Mucosa of gallbladder (tissue), 1 donor: ENCODE measurements at places on chromosomes 3 and 15. TPM values are rescaled to one million over a fixed set of nuclear protein-coding genes. Genes with fewer than 3 reads are reported as not detected.

DNA sequence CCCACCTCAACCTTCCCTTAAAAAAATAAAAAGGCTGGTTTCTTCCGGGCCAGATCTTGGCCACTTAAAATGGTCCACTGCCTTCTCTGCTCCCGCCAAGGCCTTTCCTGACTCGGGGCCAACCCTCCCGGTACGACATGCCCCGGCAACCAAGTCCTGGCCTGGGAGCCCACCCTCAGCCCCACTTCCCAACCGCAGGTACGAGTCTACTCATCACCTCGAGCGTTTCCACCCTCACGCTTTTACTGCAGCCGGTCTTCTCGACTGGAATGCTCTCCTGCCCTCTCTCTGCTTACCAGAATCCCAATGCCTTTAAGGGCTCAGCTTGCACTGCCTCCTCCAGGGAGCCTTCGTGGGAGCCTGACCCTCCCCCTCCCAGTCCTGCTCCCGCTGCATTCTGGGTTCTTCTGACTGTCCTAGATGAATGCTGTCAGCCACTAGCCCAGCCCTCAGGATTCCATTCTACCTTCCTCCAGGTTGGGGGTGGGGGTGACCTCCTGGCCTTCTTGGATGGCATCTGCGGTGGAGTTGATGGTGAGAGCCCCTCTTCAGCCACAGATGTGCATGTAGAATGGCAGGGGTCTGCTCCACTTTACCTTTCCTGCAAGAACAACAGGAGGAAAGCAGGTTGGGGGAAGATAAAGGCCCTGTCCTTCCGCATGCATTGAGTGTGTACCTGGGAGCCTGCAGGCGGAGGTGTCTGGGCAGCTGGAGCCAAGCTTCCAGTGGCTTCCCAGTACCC is 1.1 kb upstream of the CSRNP1 start:
- DNase-seq: no peak

DNA sequence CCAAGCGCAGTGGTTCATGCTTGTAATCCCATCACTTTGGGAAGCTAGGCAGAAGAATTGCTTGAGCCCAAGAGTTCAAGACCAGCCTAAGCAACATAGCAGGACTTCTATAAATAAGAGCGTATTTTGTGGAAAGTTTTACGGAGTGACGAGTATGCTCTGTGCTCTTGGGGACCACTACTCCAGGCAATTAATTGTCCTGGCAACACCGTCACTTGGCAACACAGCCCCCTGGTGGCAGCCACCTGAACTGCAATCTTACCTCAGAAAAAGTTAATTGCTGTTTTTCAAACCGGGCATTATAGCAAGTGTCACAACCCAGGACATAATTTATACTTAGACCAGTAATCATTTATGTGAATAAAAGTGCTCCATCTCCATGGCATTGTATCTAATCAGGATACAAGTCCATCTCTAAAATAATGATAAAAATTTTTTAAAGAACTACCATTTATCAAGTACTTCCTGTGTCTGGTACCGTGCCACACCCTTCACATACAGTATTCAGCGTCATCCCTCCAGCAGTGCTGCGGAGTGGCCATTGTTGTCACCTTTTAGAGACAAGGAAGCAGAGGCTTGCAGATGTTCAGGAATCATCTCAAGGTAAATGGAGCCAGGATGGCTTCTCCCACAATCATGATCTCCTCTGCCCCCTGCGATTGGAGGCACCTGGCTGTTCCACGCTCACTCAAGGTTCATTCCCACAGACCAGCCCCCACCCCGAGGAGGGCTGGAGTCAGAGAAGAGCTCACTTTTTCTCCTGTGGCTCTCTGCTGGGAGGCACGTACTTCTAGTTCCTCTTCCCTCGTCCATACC is 34.5 kb downstream of the PLA2G4D start:
- peak; percentile 66 for DNase-seq

Gene VIPR1
- 91.7 TPM for total RNA-seq

Gene CACNA2D3
- total RNA-seq: 4.7 TPM

DNA sequence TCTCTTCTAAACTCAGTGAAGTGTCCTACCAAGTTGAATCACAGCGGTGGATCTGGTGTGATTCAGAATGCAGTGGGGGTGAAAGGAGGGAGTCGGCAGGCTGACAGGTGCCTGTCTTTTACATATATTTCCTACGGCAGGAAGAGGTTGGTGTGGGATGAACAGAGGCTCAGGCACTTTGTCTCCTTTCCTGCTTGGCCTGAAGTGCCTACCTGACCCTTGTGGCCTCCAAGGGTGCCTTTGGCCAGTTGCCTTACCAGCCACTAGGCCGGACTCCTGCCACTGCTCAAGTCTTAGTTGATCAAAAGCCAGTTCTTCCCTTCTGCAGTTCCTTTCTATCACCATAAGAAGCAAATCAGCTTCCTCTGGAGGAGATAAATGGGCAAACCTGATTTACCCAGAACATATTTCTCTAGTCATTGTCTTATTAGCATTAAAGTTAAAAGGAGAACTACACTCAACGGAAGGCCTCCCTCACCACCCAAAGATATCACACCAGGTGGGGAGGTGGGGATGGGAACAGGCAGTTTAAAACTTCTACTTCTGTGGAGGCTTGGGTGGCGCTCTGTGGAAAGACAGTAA is 52.1 kb downstream of the CRTC3 start:
- DNase-seq: no peak

DNA sequence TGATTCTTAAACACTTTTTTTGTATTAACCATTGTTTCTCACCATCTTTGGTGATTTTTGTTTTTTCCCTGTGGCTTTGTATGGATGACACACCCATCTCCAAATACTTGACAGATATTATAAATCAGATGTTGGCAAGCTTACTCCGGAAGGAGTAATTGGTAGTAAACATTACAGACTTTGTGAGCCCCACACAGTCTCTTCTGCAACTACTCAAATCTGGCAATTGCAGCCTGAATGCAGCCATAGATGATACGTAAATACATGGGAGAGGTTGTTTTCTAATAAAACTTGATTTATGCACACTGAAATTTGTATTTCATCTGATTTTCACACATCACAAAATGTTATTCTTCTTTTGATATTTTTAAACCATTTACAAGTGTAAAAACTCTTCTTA is 331.5 kb downstream of the ARPP21 start:
- DNase-seq: no peak

DNA sequence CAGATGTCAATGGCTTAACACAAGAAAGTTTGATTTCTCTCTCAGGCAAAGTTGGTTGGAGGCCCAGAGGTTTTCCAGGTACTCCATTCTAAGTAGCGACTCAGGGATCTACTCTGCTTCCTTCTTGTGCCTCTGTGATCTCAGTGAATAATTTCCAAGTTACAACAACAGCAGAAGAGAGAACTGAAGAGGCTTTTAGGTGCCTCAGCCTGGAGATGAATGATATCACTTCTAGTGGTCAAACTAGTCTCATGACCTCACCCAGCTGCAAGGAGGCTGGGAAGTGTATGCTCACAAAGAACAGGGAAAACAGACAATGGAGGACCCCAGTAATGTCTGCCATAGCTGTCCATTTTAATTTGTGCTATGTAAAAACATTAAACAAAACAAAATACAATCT is 4.6 kb upstream of the PRICKLE2 start:
- DNase-seq: no peak

DNA sequence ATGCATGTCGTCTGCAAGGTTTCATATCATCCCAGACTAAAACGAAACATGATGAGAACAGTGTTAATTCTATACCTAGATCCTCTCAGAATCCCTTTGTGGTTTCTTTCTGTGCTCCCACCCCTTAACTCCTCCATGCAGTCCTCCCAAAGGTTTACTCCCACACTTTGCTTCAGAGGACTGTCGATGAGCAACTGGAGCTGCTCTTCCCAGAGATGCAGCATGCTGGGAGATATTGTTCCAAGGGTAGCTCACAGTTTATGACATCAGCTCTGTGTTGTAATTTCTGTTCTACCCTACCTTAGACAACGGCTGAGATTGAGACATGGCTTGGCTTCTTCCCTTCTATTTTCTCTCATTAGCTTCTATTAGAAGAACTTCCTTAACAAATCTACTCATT is 313.0 kb upstream of the COL8A1 start:
- DNase-seq: no peak

DNA sequence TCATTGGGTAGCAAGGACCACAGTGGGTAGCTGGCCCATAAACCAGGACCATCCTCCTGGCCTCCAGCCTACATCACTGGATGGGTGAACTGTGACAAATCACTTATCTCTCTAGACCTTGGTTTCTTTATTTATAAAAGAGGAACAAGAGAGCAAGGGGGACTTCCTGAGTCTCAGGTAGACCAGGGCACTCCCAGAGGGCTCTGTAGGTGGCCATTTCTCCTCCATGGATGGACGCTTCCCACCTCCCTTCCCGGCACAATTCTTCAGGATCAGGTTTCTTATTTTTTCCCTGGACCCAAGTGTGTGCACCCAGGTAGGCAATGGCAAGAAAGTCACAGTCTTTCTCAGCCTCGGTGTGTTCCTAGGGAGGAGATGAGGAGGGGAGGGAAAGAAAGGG is 41.4 kb upstream of the SPATA12 start:
- DNase-seq: no peak
